Epithelial cell of esophagus (primary cell): ENCODE measurements at places on chromosomes 16 and 17.

- no peak for DNase-seq
Observed at GRCh38 chr16:4166821-4167220, 50.6 kb upstream of the ADCY9 start.

GRCh38 chr16:17555176-17555575 lies 84.4 kb upstream of the XYLT1 start:
- no peak for DNase-seq

DNA sequence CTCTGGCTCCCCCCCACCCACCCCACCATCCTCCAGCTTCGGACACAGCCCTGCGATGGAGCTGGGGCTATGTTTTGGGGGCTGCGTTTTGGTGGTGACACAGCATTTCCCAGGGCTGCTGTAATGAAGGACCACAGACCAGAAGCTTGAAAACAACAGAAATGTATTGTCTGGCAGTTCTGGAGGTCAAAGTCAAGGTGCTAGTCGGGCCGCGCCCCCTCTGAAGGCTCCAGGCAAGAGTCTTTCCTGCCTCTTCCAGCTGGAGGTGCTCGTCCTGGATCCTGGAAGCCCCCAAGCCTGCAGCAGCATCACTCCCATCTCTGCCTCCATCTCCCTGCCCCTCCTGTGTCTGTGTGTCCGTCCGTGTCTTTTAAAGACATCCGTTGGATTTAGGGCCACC lies 50.8 kb downstream of the TBC1D16 start:
- DNase-seq = no peak

GRCh38 chr17:6996256-6997011 lies 585 bp downstream of the ALOX12 start:
- no peak for DNase-seq

DNA sequence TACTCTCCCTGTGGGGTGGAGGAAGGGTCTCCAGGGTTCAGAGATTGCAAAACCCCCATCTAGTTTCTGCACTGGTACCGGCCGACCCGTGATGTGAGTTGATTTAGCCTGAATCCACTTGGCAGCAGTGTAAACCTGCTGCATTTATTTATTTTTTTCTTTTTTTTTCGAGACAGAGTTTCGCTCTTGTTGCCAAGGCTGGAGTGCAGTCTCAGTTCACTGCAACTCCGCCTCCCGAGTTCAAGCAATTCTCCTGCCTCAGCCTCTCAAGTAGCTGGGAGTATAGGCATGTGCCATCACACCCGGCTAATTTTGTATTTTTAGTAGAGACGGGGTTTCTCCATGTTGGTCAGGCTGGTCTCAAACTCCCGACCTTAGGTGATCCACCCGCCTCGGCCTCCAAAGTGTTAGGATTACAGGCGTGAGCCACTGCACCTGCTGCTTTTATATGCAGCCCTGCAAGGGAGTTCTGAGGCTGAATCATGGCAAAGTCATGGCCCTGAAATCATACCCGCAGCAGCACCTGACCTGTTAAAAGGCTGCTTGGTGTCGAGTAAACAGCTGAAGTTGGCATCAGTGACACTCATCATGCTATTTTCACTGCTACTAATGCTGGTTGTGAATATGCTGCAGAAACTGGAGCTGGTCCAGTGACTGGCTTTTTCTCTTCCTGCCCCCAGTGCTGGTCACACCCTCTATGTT lies 21.4 kb downstream of the DEXI start:
- peak; percentile 40 for DNase-seq

GRCh38 chr17:4072487-4073157 lies 70.2 kb downstream of the ZZEF1 start:
- no peak for DNase-seq

DNA sequence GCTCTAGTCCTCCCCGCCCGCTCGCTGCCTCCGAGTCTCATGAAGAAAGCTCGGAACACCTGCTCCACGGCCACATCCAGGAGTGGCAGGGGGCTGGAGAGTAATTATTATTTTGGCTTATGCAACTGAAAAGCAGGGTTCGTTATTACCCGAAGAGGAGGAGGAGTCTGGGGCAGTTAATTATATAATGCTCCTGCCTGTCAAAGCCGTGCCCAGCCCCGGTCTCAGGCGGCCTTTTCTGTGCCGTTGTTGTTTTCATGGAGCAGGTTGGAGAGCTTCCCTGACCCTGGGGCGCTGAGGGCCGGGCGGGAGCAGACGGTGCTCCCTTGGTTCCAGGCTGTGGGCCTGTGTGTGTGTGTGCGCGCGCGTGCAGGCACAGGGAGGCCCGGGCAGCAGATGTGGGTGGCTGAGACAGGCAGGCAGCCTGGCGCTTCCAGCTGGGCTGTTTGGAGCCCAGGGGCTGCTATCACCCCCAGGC lies 2.4 kb downstream of the JPH3 start:
- DNase-seq = no peak

- no peak for DNase-seq
Observed at GRCh38 chr16:10150906-10151305, 31.3 kb downstream of the GRIN2A start.

- DNase-seq = no peak
Observed at GRCh38 chr16:53991754-53992378, 287.9 kb downstream of the FTO start.

DNA sequence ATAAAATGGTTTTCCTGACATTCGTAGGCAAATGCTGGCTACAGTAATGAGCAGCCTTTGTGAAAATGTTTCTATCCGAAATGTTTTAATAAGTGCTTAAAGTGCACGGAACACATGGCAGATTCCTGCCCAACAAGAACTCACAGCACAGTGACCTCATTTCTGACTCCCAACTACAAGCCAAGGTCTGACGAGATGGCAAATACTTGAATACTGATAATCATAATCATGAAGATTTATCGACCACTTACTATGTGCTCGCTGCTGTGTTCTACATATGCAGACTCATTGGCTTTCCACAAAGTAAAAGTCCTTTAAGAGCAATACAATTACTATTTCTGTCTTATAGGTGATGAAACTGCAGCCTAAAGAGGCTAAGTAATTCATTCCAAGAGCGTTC lies 238.1 kb upstream of the CDH5 start:
- DNase-seq = no peak

DNA sequence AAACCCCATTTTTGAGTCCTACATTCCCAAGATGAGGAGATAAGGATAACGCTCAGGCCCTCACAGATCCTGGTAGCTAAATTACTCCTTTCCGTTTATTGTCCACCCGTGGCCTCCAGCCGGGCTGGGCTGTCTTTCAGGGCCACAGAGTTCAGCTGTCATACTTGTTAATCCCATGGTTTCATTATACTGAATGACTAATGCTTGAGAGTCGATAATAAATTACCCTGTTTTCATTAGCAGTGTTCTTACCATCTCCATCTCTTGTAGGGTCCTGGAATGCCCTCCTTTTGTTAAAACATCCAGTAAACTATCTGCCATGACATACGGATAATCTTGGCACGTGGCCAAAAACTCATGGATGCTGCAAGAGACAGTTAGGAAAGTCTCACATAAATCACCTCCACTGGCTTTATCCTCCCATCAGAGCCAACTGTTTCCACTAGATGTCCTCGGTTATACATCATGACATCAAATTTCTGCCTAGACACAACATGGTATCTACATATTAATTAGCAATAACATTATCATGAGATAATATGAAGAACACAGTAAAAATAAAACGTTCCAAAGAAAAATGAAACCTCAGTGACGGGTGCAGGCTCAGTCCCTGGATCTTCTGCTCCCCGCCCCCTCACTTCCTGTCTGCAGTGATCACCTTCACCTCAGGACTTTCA lies 45.3 kb downstream of the BRD7 start:
- peak; percentile 47 for DNase-seq

DNA sequence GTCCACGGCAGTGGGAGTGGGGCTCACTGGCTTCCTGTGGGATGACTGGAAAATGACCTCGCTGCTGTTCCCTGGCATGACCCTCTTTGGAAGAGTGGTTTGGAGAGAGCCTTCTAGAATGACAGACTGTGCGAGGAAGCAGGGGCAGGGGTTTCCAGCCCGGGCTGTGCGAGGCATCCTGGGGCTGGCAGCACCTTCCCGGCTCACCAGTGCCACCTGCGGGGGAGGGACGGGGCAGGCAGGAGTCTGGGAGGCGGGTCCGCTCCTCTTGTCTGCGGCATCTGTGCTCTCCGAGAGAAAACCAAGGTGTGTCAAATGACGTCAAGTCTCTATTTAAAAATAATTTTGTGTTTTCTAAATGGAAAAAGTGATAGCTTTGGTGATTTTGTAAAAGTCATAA lies 7.8 kb upstream of the RNF213 start:
- peak; percentile 82 for DNase-seq

- peak; percentile 67 for DNase-seq
Observed at GRCh38 chr16:66904846-66905632, 13.6 kb downstream of the CDH16 start.

DNA sequence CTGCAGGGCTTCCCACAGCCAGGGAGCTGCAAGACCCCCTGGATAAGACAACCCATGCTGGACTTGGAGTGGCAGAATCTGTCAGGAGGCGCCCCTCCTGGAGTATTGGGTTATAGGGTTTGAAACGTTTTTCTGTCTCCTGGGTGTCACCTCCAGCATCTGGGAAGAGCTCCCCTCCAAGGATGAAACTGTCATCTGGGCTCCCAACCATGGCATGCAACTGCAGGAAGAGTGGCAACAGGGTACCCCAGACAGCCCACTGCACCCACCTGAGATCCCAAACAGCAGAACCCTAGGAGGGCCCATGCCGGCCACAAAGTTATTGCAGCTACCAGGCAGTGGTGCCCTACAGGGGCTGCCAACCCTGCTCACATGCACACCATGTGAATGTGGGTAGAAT lies 636 bp upstream of the GSG1L start:
- no peak for DNase-seq

DNA sequence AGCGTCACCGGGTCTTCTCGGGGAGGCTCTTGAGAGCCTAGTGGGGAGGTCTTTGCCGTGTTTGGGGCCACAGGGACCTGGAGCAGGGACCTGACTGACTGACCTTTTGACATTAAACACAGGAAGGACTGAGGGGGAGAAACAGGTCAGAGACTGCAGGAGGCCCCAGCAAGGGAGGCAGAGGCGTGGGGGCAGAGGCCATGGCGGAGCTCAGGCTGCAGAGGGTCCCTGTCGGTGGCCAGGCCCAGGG lies 41.6 kb upstream of the GSE1 start:
- no peak for DNase-seq

- DNase-seq = no peak
Observed at GRCh38 chr17:74351552-74352210, 10.0 kb downstream of the BTBD17 start.

DNA sequence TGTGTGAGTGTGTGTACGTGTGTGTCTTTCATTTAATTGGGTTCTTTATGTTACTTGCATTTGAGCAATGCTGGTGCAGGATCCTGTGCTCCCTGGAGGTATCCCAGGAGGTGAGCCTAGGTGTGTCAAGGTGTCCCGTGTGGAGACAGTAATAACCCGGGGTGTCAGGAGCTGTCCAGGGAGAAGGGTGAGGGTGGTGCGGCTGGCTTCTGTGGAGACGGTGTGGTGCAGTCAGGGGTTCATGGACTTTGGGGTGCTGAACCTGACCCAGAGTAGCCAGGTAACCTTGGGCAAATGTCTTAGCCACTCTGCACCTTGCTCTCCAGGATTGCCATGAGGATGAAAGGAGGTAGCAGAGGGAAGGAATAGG lies 7.4 kb upstream of the ELAC2 start:
- DNase-seq = no peak

DNA sequence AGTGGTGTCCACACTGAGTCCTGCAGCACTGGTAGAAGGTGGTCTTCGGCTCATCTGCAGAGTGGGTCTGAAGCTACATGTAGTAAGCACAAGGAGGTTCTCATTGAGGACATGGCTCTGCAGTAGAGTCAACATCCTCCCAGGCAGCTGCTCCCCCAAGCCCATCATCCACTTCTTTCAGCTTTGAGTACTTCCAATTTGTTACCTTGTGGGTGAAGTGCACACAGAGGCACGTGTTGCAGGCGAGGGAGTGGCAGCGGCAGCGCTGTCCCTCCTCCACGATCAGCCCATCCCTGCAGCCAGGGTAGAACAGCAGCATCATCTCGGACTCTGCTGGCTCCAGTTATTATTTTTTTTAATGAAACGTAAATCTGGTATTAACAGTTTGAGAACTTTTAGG lies 1.8 kb upstream of the SSTR2 start:
- DNase-seq = no peak

GRCh38 chr16:1048442-1049112 lies 24.0 kb upstream of the SSTR5 start:
- DNase-seq = no peak

DNA sequence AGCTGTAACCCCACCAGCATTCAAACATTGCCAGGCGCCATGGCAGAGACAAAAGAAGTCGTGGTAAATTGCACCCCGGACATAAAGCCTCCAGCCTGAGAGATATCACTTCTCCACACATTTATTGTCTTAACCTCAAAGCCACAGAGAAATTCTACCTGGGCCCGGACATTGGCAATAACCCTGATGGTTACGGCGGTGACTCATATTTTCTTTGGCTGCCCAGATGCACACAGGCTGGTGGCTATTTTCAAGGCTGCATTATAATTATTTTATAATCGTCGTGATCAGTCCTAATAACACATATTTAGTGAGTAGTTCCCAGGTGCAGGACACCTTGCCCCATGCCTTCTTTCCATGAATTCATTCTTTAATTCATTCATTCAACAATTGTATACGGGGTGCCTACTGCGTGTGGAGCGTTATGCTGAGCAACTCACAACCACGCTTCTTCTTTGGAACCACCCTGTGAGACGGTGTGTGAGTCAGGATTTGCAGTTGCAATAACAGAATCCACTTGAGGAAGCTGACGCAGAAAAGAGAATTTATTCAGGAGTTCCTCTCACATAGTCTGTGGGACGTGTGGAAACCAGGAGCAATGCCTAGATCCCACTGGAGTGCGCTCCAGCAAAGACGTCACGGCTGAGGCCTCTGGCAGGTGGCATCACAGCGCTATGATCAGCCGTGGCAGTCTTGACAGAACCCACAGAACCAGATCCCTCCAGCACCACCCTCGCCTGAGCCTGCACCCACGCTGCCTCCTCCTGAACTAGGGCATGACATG lies 245.7 kb downstream of the FOXL1 start:
- DNase-seq = peak; percentile 94

DNA sequence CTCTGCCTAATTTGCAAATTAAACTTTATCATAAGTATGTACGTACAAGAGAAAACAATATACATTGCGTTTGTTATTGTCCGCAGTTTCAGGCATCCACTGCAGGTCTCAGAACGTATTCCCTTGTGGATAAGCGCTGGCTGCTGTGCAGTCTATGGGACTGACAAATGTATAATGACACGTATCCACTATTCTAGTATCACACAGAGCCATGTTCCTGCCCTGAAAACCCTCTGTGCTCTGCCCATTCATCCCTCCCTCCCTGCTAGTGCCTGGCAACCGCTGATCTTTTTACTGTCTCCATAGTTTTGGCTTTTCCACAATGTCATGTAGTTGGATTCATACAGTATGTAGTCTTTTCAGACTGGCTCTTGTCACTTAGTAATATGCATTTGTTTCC lies 179.4 kb downstream of the MAF start:
- DNase-seq = no peak
